ENCODE measurements at places on chromosomes 7 and 10.

DNA sequence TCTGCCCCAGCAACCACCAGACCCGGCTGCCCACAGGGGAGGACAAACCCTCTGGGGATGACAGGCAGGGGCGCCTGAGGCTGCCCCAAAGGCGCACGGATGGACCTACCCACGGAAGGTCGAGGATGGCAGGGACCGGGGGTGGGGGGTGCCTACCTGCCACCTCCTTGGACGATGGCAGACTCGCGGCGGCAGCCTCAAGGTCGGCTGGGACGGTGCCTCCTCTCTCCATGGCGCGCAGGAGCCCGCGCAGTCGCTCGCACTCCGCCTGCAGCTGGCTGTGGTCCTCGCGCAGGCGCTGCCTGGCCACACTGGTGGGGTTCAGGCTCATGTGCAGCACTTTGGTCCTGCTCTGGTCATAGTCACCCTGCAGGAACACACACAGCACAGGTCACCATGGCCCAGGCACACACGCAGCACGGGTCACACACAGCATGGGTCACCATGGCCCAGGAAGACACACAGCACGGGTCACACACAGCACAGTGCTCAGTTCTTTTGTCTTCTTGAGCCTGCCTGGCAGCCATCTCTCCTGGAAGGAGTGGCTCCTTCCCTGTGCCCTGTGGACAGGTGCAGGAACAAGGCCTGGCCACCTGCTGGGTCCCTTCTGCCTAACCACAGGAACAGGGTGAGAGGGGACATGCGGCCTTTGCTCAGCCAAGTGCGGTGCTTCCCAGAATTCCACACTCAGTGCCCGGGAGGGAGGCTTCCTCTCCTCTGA lies 266.6 kb downstream of the ELFN1 start:
- DNase-seq, result no peak

DNA sequence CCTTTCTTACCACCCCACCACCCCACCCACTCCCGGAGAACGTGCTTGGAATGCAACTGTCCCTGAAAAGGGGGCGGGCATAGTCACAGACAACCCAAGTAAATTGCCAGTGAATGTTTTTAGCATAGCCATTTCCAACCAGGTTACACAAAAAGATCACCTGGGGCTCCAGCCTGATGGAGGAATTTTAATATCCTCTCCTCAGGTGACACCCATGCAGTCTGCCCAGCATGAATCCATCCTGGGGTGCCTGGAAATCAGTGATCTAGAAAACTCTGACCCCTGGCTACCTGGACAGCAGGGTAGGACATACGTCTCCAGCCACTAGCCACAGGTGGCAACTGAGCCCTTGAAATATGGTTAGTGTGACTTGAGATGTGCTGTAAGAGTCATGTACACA lies 61.1 kb downstream of the SORBS1 start:
- DNase-seq, result no peak

DNA sequence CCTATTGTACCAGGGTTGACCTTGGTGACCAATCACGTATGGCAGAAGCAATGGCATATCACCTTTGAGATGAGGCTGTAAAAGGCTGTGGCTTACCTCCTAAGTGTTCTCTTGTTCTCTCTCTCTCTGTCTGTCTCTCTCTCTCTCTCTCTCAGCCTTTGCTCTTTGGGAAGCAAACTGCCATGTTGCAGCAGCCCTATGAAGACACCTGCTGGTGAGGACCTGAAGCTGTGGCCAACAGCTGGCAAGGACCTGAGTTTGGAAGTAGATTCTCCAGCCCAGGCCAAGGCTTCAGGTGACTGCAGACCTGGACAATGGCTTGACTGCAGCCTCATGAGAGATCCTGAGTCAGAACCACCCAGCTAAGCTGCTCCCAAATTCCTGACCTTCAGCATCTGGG lies 161.4 kb downstream of the GPAM start:
- no peak for DNase-seq

GRCh38 chr10:97332591-97333350 lies 1.8 kb downstream of the FRAT2 start:
- DNase-seq, result no peak

DNA sequence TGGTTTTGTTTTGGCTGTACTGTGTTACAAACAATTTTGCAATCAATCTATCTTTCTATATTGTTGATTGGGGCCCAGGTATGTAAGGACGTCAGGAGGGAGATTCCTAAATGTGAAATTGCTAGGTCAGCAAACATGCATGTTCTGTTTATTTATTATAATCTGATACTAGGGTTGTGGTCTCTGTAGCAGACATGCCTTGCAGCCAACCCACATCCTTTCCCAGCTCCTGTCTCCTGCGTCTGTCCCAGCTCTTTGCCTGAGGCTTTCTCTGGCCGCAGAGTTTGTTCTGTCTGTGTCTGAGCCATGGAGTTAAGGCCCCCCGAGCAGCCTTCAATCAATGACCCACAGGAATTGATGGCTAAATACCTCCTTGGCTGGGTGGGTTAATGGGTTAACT lies 124.0 kb upstream of the ZEB1 start:
- DNase-seq, result no peak

All from activated T-helper 1 cell treated with Interleukin-2 at 50 U/mL for 16 hours (primary cell).